ENCODE measurements at places on chromosomes 12 and 14.

GRCh38 chr12:93922583-93923006, 225.8 kb upstream of the PLXNC1 start:
- DNase-seq = no peak

DNA sequence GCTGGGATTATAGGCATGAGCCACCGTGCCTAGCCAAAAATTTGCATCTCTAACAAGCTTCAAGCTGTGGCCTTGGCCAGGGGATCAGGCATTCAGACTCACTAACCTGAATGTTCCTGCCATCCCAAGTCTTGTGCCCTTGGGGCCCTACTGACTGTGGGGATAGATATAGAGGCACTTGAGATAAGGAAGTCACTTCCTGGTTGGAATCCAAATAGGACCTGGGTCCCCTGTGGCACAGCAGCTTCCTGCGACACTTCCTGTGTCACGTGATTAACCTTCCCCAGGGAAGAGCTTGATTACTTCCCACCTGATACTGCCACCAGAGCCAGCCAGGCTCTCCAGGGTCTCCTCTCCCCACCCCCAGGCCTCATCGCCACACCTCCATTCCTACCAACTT, 128.2 kb downstream of the BCL11B start:
- no peak for DNase-seq

- no peak for DNase-seq
Observed at GRCh38 chr12:1870086-1870485, 48.4 kb downstream of the CACNA2D4 start.

- no peak for DNase-seq
Observed at GRCh38 chr12:93387780-93388179, 10.1 kb downstream of the NUDT4 start.

GRCh38 chr12:18486036-18486435, 224.7 kb downstream of the PIK3C2G start:
- no peak for DNase-seq

All from adipocyte (in vitro differentiated cells).